ENCODE measurements at places on chromosomes 4 and X. TPM values are rescaled to one million over a fixed set of nuclear protein-coding genes. Genes with fewer than 3 reads are reported as not detected.

Gene ADGRL3
- total RNA-seq, result 10.0 TPM

DNA sequence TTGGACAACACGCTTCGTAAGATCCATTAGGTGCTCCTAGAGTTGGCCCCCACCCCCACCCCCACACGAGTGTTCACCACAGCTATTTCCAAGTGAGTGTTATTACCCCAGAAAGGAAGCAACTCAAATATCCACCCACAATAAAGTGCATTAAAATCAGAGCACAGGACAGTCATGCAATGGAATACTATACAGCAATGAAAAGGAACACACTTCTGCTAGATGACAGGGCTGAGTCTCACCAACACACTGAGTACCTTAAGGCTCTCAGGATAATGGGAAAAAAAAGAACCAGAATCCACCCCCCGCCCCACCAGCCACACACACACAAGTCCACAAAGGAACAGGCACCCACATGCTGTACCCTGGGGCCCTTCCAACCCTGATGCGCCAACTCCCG, 21.0 kb downstream of the LRPAP1 start:
- H3K27me3 ChIP-seq, result no peaks in the 10 kb centered on the region
- no peaks in the 10 kb centered on the region for H3K4me1 ChIP-seq
- DNase-seq, result no peak
- no peaks in the 10 kb centered on the region for H3K36me3 ChIP-seq
- no peak overlapping the region for H3K27ac ChIP-seq
- H3K4me3 ChIP-seq, result no peak overlapping the region

DNA sequence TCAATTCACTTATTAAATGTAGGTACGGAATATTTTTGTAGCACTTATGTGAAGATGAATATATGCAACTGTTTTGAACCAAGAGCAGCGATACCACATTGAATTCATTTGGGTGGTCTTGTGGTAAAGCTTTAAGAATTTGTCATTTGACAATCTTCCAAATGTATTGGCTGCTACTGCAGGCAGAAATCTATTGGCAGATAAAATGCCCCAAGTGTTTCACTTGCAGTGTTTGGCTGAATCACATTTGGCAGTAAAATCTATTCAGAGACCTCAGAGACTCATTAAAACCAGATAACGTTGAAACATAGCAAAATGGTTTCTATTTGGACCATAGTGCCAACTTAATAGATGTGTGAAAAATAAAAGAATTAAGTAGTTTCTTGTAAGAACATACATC, 303.4 kb downstream of the FGF13 start:
- DNase-seq, result no peak
- H3K4me3 ChIP-seq, result no peak overlapping the region
- H3K36me3 ChIP-seq, result no peaks in the 10 kb centered on the region

- H3K4me3 ChIP-seq, result no peak overlapping the region
- no peaks in the 10 kb centered on the region for H3K4me1 ChIP-seq
- H3K36me3 ChIP-seq, result no peaks in the 10 kb centered on the region
- no peaks in the 10 kb centered on the region for H3K27me3 ChIP-seq
- no peak for DNase-seq
- H3K27ac ChIP-seq, result no peak overlapping the region
Measured at GRCh38 chr4:137283737-137284136, 248.6 kb downstream of the PCDH18 start.

GRCh38 chr4:126614356-126614855, 1018.4 kb upstream of the INTU start:
- H3K4me3 ChIP-seq, result no peak overlapping the region
- DNase-seq, result no peak
- no peaks in the 10 kb centered on the region for H3K27me3 ChIP-seq
- H3K4me1 ChIP-seq, result no peaks in the 10 kb centered on the region
- no peak overlapping the region for H3K27ac ChIP-seq
